ENCODE measurements at places on chromosomes 7 and 10.

DNA sequence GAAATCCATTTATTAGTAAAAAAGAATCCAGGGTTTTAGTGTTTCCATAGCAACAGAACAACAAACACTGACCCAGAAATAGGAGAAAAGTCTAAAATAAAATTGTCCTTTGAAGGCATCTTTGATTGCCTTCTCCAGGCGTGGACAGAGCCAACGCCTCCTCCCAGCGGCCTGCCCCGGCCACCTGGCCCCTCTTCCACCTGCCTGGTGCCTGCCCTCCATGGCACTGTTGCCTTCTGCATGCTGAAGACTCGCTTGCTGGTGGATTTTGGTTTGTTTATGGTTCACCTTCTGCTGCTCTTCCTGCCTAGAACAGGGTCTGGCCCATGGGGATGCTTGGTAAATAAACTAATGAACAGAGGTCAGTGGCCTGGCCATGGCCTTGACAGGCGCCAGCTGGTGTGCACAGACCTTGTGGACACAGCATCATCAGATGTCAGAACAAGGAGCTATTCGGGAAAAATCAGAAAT, 107.4 kb downstream of the DYNC2I1 start:
- no peak for ATAC-seq

DNA sequence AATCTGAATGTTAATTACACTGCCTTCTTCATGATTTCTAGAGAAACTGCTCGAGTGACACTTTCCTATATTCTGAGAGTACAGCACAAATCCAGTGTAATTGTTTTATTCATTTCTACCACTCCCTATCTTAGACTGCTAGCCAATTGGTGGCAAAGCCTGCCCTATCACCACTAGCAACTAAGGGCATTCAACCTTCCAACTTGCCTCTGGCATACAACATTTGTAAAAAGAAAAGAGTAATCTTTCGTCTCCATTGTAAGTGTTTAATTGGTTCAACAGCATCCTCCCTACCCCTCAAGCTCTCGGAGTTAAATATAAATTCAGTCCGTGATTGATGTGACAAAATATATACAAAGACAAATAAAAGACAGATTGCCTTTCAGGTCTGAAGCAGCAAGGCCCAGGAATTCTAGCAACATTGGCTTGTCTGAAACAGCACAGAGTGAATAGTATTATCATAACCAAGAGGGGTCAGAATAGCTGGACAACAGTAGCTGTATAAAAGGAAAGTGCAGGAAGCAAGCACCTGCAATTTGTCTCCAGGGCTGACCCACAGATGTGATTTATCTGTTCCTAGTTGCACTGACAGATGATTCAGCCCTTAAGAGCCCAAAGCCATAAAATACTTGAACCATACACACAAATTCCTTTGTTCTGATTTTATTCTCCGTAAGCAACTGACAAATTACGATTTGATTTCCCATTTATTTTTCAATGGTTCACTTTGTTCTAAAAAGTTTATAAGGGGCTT, 47.6 kb upstream of the ANKRD1 start:
- ATAC-seq, result no peak

DNA sequence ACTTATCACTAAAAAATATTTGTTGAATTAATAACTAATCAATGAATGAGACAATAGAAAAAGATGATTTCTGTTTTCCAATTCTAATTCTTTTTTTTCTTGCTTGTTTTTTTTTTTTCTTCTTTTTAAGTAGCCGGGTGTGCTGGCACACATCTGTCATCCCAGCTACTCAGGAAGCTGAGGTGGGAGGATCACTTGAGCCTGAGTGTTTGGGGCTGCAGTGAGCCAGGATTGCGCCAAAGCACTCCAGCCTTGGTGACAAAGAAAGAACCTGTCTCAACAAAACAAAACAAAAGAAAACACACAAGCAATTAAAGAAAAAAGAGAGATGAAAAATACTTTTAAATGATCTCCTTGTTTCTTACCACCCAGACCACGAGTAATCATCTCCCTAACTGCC, 1109.3 kb downstream of the REEP3 start:
- ATAC-seq, result no peak

DNA sequence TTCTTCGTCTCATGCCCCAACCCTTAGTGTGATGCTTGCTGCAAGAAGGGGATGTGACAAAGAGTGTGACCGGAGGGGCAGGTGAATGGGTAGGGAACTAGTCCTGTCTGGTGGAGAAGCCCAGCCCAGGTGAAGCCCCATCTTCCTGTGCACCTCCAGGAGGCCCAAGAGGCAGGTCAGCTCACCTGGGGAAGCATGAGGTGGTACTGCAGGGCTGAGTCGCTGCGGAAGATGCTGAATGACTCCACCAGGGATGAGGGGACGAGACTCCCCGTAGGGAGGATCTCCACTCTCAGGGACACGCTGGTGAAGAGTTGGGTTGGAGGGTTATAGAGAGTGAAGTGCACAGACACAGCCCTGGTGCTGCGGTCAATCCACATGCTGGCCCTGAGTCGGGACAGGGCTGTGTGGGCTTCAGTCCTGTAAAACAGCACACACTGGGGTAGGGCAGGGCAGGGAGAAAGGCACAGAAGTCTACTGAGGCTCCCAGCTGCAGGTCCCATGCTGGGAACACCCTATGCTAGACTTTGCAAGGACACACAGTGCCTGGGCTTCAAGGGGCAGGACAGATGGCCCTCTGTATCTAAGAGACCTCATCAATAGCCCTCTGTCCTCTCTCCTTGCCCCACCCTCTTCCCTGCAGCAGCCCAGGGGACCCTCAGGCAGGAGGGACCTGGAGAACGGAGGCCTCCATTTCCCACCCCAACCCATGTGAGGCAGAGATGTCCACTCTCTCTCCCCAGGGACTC, 136.5 kb downstream of the PKD1L1 start:
- no peak for ATAC-seq

GRCh38 chr10:98374217-98374985, 40.6 kb downstream of the PYROXD2 start:
- ATAC-seq, result peak; percentile 78

GRCh38 chr10:132366499-132366898, 30.5 kb upstream of the PWWP2B start:
- ATAC-seq, result no peak

- no peak for ATAC-seq
Measured at GRCh38 chr10:24824124-24824523, 100.4 kb upstream of the ARHGAP21 start.

DNA sequence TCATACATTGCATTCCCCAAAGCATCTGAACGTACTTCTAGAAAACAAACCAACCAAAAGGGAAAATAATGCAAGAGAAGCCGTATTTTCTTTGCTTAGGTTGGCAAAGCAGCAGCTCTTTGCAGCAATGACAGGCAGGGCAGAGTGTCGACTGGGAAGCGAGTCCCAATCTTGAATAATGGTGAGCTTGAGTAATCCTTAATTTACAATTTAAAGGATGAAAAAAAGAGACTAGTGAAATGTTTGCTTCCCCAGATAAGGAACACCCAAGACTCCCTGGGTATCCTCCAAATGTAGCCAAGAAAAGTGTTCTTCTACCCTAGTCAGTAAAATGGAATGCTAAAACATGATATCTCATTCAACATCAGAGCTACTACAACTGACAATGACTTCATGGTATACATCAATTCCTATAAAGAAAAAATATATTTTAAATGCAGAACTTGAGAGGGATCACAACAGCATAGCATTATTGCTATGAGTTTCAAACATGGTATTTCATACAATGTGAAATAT, 32.0 kb downstream of the GPAM start:
- no peak for ATAC-seq

- no peak for ATAC-seq
Measured at GRCh38 chr10:118565301-118566075, 30.0 kb downstream of the PRLHR start.

DNA sequence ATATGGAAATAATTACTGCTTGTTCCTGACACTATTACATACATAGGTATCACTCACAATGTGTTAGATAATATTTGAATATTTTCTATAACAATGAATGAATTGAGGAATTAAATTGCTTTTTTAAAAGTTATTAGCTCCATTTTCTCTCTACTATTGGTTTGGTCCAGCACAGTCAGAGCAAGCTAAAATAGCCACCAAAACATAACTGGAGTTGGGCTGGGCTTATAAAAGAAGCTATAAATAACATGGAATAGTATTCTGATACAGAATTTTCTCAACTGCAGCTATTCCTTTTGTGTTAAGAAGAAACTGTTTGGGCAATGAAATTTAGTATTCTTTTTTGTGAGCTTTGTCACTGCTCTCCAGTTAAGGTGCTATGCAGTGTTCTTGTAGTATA, 142.6 kb upstream of the LRRN3 start:
- ATAC-seq, result no peak

GRCh38 chr7:1705856-1706255, 35.8 kb downstream of the ELFN1 start:
- ATAC-seq, result no peak

GRCh38 chr7:112869111-112869774, 79.0 kb upstream of the TMEM168 start:
- peak; percentile 69 for ATAC-seq

GRCh38 chr10:28938745-28939144, 261.4 kb downstream of the BAMBI start:
- no peak for ATAC-seq

DNA sequence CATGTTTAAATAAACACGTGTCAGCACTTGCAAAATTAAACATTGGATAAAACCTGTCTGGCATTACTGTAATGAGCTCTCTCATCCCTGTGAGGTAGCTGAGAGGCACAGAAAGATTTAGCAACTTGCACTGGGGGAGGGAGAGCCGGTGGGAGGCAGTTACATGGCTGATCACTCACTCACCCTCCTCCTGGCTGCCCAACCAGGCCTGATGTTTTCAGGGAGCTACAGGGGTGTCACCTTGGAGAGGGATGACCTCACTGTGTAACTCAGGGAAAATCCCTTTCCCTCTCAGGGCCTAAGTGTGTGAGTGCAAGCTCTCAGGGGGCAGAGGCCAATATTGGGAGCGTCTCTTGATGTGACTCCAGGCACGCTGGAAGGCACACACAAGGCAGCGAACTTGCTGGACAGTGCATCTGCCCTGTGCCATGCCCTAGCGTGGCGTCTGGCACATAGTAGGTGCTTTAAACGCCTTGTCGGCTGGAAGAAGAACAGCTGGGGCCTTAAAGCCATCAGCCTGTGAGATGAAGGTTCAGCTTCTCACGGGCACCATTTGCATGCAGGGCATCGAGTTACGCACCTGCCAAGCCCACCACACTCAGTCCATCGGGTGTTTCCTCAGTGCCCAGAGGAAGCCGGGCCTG, 51.1 kb downstream of the ELFN1 start:
- peak; percentile 56 for ATAC-seq

DNA sequence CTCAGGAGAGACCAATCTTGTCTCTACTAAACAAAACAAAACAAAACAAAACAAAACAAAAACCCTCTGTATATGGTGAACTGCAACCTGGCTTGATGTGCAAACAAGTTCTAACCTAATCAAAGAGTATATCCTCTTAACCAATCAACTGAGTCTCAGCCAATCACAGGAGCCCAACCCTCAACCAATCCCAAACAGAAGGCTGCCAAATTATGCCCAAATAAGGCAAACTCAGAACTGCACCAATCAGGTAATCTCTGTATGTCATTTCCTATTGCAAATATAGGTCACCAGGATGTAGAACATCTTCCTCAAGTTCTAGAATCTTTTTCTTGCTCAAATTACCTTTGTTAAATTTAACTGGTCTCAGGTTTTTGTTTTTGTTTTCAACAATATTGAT, 5.2 kb downstream of the FAM133B start:
- ATAC-seq, result no peak

GRCh38 chr7:128108129-128108528, 76.9 kb upstream of the LRRC4 start:
- ATAC-seq, result no peak

GRCh38 chr10:119022846-119023552, 6.5 kb upstream of the NANOS1 start:
- no peak for ATAC-seq

GRCh38 chr10:102644066-102644645, at the start of gene TRIM8:
Gene TRIM8, plus strand, starts transcription at chr10:102644479. Its CDS starts 139 bp downstream, at chr10:102644618.
- peak; percentile 0 for ATAC-seq

DNA sequence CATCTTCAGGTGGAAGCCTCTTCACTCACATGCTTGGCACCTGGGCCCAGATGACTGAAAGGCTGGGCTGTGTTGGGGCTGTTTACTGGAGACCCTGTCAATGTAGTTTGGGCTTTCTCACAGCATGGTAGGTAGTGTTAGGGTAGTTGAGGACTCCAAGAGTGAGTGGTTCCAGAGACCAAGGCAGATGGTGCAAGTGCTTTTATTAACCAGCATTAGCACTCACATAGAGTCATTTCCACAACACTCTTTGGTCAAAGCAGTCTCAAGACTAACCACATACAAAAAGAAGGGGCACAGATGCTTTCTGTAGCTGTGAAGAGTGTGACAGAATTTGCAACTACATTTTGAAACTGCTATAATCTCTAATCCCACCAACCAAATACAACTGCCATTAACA, 135.0 kb downstream of the RTKN2 start:
- ATAC-seq, result no peak

DNA sequence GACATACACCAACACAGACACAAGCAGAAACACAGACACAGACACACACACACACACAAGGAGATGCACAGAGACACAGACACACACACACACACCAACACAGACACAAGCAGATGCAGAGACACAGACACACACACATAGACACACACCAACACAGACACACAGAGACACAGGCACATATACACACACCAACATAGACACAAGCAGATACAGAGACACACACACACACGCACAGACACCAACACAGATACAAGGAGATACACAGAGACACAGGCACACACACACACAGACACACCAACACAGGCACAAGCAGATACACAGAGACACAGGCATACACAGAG, 347.2 kb upstream of the KLF6 start:
- no peak for ATAC-seq

Data from esophagus mucosa (tissue), 1 donor.